Mesenteric fat pad (tissue), 1 donor: ENCODE measurements at places on chromosomes 6 and 20. TPM values are rescaled to one million over a fixed set of nuclear protein-coding genes. Genes with fewer than 3 reads are reported as not detected.

Gene RPP40
- 8.4 TPM for total RNA-seq

Gene ERVFRD-1
- 0.13 TPM for total RNA-seq

- no peak for DNase-seq
Measured at GRCh38 chr20:15913391-15914025, 659.7 kb downstream of the KIF16B start.

Gene C2
- total RNA-seq: 60.8 TPM

Gene PRR18
- total RNA-seq: 1.0 TPM

- no peak for DNase-seq
Measured at GRCh38 chr6:150312395-150312794, 56.4 kb upstream of the IYD start.

DNA sequence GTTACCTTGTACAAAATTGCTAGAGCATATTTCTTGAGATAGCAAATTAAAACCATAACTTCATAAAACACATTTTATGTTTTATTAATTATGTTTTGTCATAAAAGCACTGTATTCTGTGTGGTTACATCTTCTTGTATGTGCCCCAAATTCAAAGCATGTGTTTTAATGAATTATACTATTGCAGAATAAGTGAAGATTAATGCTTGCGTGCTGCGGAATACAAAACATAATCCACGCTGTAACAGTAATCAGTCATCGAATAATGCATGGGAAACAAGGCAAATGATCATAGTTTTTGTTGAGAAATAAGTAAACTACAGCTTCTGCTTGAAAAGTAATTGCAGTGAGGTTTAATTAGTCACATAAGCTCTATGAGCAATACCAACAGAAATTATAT lies 459.2 kb upstream of the SOX4 start:
- DNase-seq: no peak

DNA sequence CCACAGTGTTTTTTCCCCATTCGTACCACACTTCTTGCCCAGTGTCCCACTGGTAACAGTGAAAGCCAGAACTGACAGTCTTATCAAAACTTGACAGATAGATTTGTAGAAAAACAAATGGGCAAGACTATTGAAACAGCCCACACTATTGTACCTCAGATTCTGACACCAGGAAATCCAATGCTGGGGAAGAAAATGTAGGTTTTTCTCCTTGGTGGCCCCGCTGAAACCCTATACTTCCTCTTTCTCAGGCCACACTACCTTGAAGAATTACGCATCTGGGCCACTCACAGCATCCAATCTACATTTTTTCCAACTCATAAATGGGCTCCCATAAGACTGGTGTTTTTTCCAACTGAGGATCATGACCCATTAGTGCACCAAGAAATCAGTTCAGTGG lies 90.9 kb upstream of the HDDC2 start:
- no peak for DNase-seq

DNA sequence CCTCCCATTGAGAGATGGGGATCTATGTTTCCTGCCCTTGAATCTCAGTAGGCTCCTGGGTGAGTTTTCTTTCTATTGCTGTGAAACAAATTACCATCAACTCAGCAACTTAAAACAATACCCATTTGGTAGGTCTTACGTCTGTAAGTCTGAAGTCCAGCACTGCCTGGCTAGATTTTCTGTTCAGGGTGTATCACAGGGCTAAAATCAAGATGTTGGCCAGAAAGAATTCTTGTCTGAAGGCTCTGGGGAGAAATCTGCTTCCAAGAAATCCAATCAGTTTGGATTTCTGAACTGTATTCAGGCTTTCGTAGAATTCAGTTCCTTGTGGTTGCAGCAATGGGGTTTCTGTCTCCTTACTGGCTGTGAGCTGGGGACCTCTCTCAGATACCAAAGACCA lies 99.6 kb upstream of the SLC24A3 start:
- no peak for DNase-seq

- DNase-seq: no peak
Measured at GRCh38 chr20:10282979-10283456, 64.4 kb downstream of the SNAP25 start.

DNA sequence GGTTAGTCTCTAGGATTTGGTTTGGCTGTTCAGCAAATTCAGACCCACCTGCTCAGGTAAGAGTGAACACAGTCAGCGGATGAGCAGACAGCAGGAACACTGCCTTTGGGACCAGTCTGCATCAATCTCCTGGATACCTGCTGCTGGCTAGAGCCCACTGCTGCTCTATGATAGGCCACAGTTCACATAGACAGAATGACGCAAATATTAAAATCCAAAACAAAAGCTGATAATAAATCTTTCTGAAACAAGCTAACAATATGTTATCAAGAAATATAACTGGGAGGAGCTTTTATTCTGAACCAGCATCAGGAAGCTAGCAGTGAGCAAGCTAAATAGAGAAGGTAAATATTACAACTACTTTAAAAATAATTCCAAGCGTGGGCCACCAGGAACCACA lies at the start of gene TAAR1:
TAAR1 (minus strand) TSS at position 101 of the 400 bp plus-strand sequence. CDS start 13,179 bp downstream, outside the sequence.
- no peak for DNase-seq

DNA sequence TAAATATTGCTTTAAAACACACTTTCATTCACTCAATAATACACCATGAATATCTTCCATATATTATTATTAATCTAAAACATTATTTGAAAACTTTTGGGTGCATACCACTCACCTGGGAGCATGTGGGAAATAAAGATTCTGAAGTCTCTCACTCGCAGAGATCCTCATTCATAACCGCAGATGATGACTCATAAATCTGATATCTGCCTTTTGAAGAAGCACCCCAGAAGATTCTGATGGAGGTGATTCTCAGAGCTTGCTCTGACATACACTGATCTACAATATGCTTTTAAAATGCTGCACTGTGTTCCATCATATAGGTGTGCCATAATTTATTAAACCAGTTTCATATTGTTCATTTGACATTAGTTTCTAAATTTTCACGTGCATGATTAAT lies 135.0 kb upstream of the SGK1 start:
- DNase-seq: no peak

DNA sequence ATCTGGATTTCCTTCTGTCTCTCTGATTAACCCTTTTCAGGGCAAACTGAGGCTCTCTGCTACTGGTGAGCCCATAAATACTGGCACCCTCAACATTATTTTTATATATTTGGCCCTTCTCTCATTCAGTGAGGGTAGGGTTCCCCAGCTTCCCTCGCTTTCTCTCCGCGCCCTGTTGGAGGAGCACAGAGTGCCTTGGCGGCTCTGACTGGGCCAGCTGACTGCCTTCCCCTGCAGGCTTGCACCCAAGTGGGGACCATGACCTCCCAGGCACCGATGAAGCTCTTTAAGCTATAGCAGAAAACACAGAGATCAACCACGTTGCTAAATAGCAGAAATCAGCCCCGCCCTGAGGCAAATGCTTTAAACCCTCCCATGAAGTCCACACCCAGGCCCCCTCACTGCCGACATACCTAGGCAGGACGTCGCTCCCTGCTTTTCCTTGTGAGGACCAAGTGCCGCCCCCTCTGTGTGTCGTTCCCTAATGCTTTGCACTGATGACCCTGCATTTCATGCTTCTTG lies 105.0 kb downstream of the HUS1B start:
- no peak for DNase-seq

DNA sequence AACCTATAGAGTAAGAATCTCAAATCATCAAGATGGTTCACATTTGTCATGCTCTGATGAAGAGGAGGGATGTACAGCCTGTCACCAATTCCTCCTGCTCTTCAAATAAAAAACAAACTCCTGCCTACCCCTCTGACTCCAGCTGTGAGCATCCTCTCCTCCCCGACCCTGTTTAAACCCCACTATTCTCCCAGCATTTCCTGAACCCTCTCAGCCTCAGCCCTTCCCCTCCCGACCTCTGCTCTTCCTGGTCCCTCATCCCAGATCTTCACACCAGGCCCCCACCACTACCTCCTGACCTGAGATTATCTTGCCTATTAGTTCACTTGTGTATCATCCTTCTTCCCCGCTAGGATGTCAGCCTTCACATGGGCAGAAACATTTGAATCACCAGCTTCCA lies 75.8 kb downstream of the ZMYND8 start:
- no peak for DNase-seq

DNA sequence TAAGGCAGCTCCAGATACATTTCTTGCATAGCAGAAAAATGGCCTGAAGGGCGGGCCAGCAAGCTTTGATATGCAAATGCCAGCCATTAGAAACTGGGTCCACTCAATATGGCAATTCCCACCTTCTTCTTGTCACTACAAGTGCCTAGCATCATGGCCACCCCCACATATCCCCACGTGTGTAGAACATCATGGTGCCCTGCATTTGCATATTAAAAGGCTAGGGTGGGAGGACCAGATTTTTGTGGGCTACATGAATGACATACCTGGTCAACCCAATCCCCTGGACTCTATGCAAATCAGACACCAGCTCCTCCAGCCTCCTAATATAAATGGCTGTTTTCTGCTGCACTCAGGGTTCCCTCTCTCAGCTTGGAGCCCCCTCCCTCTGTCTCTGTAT lies 31.7 kb downstream of the PLN start:
- no peak for DNase-seq

Gene XKR7
- total RNA-seq: not detected

GRCh38 chr6:151763303-151763702 lies 44.2 kb upstream of the ESR1 start:
- no peak for DNase-seq

- DNase-seq: no peak
Measured at GRCh38 chr20:38423541-38423940, 11.6 kb downstream of the SNHG17 start.

DNA sequence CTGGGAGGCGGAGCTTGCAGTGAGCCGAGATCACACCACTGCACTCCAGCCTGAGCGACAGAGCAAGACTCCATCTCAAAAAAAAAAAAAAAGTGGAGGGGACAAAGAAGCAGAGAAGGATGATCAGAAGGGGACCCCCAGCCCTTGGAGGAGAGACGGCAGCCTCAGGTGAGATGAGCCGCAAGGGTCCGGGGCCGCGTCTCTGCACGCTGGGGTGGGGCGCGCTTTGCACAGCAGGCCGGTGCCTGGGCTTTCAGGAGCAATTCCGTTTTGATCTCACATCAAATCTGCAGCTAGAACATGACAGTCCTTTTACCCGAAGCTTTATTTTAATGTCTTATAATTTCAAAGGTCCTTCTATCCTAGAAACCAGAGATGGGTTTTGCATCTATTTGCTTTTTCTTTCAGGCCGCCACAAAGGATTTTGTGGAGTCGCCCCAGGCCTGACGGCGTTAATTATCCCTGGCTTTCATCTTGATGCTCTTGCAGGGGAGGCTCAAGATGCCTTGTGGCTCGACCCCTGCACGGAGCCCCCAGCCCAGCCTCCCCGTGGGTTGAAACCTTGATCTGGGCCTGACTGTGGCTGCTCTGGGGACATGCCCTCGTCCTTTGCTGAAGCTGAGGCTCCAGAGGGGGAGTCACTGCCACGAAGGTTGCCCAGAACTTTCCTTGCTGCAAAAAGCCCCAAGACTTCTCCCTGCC lies 17.3 kb downstream of the HRH3 start:
- no peak for DNase-seq

DNA sequence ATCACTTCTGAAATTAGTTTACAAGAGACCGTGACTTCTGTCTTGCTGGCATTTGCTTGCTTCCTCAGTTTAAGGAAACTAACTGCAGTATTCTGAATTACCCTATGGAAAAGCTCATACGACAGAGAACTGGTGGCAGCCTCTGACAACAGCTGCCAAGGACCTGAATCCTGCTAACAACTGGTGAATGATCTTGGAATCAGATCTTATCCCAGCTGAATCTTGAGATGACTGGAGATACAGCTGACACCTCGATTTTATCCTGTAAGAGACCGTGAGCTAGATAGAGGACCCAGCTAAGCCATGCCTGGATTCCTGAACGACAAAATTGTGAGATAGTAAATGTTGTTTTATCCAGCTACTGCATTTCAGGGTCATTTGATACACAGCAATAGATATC lies 202.3 kb downstream of the OGFRL1 start:
- DNase-seq: no peak

Gene PLA2G7
- total RNA-seq: 8.1 TPM

- DNase-seq: no peak
Measured at GRCh38 chr6:137320271-137320670, 101.1 kb upstream of the IFNGR1 start.

Gene UNC93A
- not detected for total RNA-seq

- DNase-seq: no peak
Measured at GRCh38 chr6:145270464-145270863, 464.9 kb downstream of the EPM2A start.
